ENCODE measurements at places on chromosomes 6 and 20.

DNA sequence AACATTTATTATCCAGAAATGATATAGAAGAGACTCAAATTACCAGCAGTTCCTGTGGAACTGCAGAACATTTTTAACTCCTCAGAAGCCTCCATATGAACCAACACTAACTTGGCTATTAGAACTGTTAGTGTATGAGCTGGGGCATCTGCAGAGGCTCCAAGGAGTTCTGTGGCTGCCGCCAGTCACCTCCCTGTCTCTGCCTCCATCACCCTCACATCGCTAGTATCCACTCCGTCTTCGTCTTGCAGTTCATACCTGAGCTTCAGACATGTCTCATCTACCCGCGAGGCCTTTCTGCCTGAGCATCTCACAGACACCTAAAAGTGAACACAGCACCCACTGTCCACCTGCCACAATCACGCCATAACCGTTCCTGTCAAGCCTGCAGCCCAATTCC lies 89.5 kb upstream of the CST7 start:
- no peak for DNase-seq

- DNase-seq, result no peak
These were observed 12.6 kb downstream of the ANKEF1 start for GRCh38 chr20:10047427-10047826.

- DNase-seq, result no peak
These were observed 62.3 kb upstream of the TBC1D7 start for GRCh38 chr6:13390658-13391057.

DNA sequence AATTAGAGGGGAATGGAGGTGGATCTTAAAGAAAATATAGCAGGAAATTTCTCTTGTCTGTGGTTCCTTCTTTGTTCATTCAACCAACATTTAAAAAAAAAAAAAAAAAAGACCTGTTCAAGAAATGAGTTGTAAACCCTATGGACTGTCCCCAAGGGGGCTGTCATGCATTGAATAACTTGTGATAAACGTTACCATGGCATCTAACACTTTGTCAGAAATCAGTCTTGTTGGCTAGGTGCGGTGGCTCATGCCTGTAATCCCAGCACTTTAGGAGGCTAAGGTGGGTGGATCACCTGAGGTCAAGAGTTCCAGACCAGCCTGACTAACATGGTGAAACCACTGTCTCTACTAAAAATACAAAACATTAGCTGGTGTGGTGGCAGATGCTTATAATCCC lies 381.7 kb downstream of the BCKDHB start:
- DNase-seq, result no peak

GRCh38 chr6:18327626-18328025 lies 59.5 kb upstream of the RNF144B start:
- DNase-seq, result no peak

- no peak for DNase-seq
These were observed 179.3 kb downstream of the CARMIL1 start for GRCh38 chr6:25458485-25458884.

GRCh38 chr20:61520893-61521460 lies 268.9 kb downstream of the CDH4 start:
- DNase-seq, result no peak

DNA sequence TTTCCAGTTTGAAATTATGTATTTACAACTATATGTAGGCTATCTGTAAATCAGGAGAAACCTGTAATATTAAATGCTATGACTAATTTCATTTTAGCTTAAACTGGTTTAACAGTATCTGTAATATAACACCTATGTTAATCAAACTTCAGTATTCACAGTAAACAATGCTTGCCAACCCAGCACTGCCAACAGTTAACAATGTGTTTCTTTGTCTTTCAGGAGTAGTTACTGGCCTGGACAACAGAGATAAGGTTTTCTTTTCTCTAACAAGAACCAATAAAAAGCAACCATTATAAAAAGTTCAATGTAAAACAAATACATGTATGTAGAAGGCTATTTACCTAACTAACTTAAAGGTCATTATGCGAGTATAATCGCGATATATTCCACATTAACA lies 158.8 kb downstream of the CDK19 start:
- DNase-seq, result no peak

- DNase-seq, result no peak
These were observed 13.0 kb downstream of the PNISR start for GRCh38 chr6:99412065-99412464.

GRCh38 chr6:117591405-117591804 lies 10.9 kb downstream of the GOPC start:
- DNase-seq, result no peak

DNA sequence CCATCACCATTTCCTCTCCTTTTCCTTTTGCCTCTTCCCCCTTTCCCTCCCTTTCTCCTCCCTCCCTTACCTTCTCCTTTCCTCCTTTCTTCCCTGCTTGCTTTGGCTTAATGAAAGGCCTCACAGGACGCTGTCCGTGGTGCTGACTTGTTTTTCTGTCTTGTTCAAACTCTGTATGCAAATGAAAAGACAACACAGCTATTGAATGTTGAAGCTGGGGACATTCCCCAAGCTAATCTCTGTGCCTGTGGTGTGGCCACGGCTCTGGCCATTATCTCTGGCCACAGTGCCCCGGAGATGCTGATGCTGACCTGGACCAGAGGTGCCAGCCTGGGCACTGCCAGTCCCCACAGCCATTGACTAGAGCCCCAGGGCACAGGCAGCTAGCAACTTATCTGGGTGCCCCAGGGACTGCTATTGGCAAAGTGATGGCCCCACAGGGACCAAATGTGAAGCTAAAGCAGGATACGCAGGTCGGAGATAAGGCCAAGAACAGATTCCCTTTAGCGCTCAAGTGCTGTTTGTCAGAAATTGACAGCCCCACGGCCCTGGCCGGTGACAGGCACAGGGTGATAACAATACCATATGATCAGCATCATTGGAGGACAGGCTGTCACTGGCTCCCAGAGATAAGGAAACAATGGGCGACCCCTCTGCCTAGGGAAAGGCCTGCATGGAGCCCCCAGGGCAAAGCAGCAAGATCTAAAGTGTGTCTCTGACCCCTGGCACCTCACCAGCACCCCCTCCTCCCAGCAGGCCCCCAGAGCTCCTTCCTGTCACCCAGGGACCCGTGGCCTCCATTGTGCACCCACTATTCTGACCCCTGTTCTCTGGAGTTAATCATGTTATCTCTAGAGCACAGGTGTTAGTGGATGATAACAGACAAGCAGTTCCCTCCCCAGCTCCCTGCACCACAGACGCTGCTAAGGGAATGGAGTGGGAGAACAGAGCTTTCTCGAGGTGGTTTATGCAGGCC lies 31.6 kb upstream of the SLC32A1 start:
- DNase-seq, result peak; percentile 53

DNA sequence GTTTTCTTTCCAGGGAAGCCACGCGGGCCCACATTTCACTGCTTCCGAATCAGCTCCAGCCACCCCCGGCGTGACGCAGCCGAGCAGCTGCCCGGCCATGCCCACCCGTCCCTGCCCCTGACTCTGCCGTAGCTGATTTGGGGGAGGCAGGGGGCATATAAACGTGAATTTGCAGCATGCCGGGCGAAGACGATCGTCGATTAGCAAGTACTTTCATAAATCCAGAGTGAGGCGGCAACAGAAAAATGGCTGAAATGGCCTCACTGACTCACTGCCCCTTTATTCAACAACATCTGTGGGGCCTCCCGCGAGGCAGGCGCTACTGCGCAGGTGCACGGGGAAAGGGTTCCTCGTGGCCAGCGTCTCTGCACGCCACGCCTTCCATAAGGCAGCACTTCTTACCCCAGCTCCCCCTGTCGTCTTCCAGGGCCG lies 118.0 kb downstream of the DLL1 start:
- no peak for DNase-seq

DNA sequence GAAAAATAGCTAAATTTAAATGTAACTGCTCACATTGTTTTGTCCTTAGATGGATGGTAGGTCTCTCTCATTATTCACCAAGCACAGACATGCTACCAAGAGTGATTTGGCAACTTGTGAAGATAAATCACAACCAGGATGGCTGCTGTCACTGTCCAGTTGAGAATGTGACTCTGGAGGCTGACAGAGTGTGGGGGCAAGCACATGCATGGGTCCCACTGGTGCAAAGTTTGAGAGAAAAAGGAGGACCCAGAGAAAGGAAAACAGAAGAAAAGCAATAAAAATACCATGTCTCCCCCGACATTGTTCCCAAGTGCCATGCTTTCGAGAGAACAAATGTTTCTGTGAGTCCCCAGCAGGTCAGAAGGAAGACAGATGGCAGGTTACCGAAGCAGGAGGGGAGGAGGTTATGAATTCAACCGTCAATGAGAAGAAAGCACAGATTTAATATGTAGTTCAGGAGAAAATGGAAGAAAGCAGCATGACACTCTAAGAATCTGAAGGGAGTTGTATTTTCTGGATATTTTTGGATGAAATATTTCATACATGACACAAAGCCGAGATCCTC lies 73.0 kb upstream of the TSHZ2 start:
- no peak for DNase-seq

- DNase-seq, result no peak
These were observed 16.9 kb downstream of the RAB44 start for GRCh38 chr6:36714511-36714910.

GRCh38 chr6:90123831-90124230 lies 172.8 kb downstream of the BACH2 start:
- no peak for DNase-seq

- no peak for DNase-seq
These were observed 10.9 kb downstream of the HIVEP1 start for GRCh38 chr6:12022953-12023388.

DNA sequence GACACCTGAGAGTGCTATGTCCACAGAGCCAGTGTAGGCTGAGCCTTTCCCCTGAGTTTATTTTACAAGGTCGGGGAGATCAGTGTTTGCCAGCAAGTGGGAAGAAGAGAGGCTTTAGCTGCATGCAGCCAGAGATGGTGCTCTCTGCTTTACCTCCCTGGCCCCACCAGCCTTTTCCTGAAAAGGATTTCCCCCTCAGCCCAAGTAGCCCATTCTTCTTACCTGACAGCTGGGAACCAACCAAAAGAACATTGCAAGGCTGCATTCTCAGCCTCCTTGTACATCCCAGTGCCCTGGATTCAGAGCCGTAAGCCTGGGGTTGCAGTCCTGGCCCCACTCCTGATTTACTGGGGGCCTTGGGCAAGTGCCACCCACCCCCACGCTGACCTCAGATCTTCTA lies 16.9 kb downstream of the SNPH start:
- DNase-seq, result peak; percentile 25

GRCh38 chr6:125233202-125233601 lies 68.6 kb downstream of the HDDC2 start:
- DNase-seq, result no peak

DNA sequence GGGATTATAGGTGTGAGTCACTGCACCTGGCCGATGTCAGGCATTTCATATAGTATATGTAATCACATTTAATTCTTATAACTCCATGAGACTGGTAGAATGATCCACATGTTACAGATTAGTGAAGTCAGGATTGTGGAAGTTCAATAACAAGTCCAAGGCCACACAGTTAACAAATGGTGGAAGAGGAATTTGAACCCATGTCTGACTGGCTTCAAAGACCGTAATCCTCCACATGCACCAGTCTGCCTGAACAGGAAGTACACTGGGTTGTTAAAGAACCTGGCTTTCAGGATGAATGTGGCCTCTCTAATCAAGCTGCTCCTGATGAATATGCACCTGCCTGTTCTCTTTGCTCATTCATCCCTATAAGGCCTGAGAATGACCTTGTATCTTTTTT lies 122.0 kb upstream of the HDAC2 start:
- DNase-seq, result no peak

DNA sequence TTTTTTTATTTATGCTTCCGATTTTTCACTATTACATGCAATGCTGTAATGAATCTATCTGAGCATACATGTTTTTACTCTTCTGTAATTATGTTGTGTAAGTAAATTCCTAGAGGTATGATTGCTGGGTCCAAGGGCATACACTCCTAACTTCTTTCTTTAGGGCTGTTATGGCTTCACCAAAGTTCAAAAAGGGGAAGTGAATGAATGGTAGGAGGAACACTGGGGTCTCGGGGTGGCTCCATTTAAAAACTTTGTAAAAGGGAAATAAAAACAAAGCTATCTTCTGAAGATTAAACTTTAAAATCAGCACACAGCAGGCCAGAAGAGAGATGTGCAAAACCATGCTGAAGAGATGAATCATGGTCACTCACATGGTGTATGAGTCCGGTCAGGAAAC lies 289.1 kb upstream of the SUPT3H start:
- DNase-seq, result no peak

- no peak for DNase-seq
These were observed 463.1 kb downstream of the EPM2A start for GRCh38 chr6:145272246-145272645.

GRCh38 chr6:10569392-10570127 lies 48.4 kb downstream of the GCNT2 start:
- no peak for DNase-seq

DNA sequence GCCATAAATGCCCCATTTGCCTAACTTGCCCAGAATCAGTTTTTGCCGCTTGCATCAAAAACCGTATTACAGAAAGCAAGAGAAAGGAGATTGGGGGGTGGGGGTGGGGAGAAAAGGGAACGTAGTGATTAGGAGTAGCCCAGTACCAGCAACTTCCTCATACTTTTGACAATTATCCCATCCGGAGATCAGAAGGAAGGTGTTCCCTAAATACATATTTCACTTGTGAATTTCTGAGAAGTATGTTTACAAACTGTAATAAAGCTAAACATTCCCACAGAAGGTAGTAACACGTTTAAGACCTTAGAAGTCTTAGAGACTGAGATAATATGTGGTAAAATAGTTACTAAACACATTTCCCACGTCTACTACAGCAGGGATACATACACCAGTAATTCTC lies 14.5 kb downstream of the PREP start:
- no peak for DNase-seq

DNA sequence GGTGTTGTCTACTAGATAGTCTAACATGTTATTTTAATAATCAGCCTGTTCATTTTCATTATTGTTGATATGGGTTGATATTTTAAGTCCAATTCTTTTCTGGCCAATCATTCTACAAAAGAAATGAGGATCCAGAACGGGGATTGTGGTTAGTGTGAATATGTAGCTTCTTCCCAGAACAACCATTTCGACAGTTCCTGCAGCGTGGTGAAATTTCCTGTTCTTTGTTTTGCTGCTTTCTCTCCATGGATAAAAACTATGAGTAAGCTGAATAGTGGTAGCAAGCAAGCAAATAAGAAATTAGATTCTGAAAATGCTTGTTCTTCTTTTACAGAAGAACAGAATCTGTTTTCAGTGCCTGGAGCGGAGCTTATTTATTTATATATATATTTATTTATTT lies 65.5 kb upstream of the F13A1 start:
- DNase-seq, result no peak

DNA sequence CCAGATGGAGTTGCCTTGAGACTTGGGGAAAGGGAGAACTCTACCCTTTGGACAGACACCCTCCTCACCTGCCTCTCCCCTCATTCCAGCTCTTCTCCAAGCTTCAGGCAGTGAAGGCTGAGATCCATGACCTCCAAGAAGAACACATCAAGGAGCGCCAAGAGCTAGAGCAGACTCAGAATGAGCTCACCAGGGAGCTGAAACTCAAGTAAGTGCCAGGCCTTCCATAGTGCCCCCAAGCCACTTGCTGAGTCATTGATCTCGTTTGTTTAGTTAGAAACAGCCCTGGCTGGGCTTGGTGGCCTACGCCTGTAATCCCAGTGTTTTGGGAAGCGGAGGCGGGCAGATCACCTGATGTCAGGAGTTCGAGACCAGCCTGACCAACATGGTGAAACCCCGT lies 39.2 kb downstream of the KIF3B start:
- no peak for DNase-seq

- no peak for DNase-seq
These were observed 41.6 kb upstream of the DSE start for GRCh38 chr6:116329156-116329555.
